ENCODE measurements at places on chromosomes 4 and X.

DNA sequence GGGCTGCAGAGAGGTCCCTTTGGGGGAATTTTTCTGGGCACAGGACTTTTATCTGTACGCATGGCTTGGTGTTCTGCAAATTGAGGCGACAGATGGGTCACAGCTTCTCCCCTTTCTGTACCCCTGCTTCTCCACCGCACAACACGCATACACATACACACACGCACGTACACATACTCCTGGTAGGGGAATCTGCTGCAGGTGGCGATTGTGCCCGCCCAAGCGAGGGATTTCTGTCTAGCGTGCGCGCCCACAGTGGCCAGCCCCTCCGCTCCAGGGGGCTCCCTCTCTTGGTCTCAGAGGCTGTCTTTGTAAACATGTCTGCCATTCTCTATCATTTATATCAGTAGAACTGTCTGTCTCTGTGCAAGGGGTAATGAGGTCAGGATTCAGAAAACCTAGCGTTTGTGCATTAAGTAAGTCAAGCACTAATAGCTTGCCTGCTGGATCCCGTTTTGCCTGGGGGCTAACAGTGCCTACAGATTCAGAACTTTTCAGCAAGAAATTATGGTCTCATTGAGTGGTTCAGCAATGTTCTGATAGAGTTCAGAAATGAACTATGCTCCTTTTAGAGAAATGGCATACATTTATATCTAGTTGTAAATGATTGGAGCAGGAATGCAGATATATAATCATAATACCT, 2.2 kb downstream of the GRID2 start:
- DNase-seq, result no peak

GRCh38 chr4:24763631-24764297, 31.6 kb upstream of the SOD3 start:
- DNase-seq, result no peak

DNA sequence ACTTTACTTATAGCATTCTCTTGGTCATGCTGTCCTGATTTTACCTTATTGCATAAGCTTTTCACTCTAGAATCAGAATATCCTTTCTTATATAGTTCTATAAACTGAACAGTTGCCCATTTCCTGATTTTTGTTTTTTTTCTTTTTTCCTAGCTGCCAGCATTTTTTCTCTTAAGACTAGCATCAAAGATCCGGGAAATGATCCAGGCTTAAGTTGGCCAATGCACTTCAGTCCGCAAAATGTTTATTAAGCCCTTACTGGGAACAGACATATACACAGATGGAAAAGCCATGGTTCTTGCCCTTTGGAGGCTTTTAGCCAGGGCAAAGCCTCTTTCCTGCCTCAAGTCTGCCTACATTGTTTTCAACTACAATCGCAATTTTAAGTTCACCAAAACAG, 10.1 kb upstream of the BMP2K start:
- DNase-seq, result no peak

GRCh38 chr4:16229604-16230003, 3.3 kb upstream of the TAPT1 start:
- DNase-seq, result no peak
